ENCODE measurements at places on chromosomes 4 and X.

GRCh38 chr4:163440040-163440439 lies 33.5 kb downstream of the TKTL2 start:
- no peak for DNase-seq

- no peak for DNase-seq
Measured at GRCh38 chrX:30741545-30741944, 88.3 kb downstream of the GK start.

GRCh38 chrX:45479196-45479834 lies 278.6 kb upstream of the DIPK2B start:
- no peak for DNase-seq

DNA sequence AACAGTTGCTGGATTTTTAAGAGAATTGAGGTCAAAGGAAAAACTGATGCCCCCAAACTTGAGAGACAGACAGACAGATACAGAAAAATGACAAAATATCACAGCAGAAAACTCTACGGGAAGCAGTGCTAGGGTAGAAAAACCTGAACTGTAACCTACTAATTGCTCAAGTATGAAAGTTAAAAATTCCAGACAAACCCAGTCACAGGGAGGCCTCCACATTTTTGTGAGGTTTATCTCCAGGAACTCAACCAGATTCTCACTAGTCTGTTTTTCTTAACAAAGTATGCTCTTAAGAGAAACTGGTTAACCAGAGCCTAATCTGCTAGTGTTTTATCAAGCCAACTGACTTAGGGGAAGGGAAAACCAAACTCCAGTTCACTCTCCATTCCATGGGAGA lies 19.9 kb upstream of the PPP3CA start:
- no peak for DNase-seq

- no peak for DNase-seq
Measured at GRCh38 chr4:67886281-67886680, 2.5 kb upstream of the TMPRSS11D start.

DNA sequence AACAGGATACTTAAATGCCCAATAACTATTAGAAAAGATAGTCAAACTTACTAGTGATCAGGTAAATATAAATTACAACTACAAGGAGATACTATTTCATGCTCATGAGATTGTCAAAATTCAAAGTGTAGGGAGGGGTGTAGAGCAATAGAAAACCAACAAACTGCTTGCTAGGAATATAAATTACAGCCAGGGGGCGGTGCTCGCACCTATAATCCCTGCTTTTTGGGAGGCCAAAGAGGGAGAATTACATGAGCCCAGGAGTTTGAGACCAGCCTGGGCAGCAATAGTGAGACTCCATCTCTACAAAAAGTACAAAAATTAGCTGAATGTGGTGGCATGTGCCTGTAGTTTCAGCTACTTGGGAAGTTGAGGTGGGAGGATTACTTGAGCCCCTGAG lies 556.5 kb upstream of the NR3C2 start:
- no peak for DNase-seq

GRCh38 chr4:124527364-124527763 lies 185.2 kb downstream of the ANKRD50 start:
- no peak for DNase-seq

- no peak for DNase-seq
Measured at GRCh38 chr4:15963576-15963975, 601 bp upstream of the FGFBP2 start.

DNA sequence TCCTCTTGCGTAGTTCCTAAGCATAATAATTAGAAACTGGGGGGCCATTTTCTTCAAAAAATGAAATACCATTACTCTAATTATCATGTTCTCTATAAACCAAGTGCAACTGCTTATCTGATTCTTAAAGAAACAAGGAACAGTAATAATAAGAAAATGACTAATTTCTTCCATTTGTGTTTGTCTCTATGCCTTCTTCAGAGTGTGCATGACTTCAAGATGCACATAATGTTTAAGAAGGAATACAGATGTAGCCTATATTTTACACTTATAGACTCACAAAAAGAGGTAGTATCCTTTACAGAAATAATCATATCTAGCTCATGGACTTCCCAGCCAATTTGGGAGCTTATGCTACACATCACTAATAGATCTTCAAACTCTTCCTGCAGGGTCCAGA lies 131.7 kb downstream of the CHRNA9 start:
- DNase-seq = no peak

GRCh38 chr4:21012851-21013331 lies 312.6 kb downstream of the PACRGL start:
- DNase-seq = no peak

- no peak for DNase-seq
Measured at GRCh38 chr4:160652790-160653189, 1511.0 kb downstream of the FSTL5 start.

GRCh38 chr4:120445186-120445585 lies 378.5 kb upstream of the MAD2L1 start:
- no peak for DNase-seq

DNA sequence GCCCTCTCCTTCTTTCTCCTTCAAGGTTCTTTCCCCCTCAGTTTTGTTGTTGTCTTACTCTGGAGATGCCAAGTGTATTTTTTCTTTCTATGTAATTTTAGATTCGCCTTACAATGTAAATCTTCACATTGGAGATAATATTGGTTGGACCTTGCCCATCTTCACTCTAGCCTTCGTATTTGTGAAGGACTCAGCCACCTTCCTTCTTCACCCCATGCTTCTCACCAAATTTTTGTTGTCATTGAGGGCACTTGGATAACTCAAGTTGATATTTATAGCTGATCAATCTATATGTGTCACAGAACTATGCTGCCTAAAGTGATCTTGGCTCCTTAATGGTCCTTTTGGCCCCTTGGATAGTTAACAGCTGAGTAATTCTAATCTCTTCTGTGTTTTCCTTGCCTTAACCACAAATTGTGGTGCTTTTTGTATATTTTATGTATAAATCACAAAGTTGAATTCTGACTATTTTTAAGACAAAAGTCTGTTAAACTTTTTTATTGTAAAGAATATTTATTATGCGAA lies 6.5 kb downstream of the SPRY1 start:
- no peak for DNase-seq

DNA sequence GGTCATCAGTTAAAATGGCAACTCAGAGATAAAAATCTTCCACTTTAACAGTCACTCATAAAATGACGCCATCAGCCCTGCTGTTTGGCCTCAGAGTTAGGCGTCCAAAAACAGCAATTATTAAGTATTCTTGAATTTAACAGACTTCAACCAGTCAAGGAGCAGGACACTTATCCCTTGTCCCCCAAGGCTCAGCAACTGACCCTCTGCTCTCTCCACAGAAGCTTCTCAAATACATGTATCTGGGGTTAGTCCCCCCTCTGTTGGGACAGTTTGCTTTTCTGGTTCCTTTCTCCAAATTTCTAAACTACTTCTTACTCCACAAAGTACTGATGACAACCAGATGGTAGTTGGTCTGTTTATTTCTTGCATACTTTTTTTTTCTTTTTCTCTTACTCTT lies 54.4 kb downstream of the SOD3 start:
- no peak for DNase-seq

GRCh38 chr4:30716158-30716557 lies 4.0 kb upstream of the PCDH7 start:
- DNase-seq = no peak

- DNase-seq = no peak
Measured at GRCh38 chr4:81685104-81685503, 213.4 kb upstream of the RASGEF1B start.

- no peak for DNase-seq
Measured at GRCh38 chr4:128812442-128813235, 3.1 kb downstream of the JADE1 start.

GRCh38 chrX:64202808-64203325 lies 2.6 kb downstream of the AMER1 start:
- DNase-seq = no peak

DNA sequence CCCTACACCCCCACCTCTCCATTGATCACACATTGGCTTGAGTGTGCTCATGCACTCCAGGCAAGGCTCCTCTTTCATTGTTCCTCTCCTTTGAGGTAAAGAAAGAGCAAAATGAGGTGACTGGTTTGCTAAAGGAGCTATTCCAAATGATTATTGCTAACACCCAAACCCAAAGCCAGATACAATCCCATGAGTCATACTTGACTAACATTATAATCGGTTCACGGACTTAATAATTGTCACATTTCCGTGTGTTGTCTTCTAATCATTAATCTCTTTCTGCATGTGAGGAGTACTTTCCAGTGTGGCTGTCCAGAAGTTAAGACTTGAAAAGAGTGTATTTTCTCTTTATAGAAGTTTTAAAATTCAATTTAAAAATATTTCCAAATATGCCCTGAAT lies 174.3 kb upstream of the SFRP2 start:
- no peak for DNase-seq

Measured in stimulated activated CD4-positive, alpha-beta T cell treated with anti-CD3 and anti-CD28 coated beads, TNF-alpha, amount 100 ng/mL, for 1 hour (primary cell).